Upper lobe of right lung (tissue), 1 donor: ENCODE measurements at places on chromosomes 13 and 19.

GRCh38 chr13:47136504-47136941 lies 239.7 kb upstream of the HTR2A start:
- DNase-seq = no peak

- no peak for DNase-seq
Measured at GRCh38 chr13:95403349-95404140, 102.3 kb upstream of the ABCC4 start.

- no peak for DNase-seq
Measured at GRCh38 chr13:77389625-77390000, 62.7 kb upstream of the MYCBP2 start.

DNA sequence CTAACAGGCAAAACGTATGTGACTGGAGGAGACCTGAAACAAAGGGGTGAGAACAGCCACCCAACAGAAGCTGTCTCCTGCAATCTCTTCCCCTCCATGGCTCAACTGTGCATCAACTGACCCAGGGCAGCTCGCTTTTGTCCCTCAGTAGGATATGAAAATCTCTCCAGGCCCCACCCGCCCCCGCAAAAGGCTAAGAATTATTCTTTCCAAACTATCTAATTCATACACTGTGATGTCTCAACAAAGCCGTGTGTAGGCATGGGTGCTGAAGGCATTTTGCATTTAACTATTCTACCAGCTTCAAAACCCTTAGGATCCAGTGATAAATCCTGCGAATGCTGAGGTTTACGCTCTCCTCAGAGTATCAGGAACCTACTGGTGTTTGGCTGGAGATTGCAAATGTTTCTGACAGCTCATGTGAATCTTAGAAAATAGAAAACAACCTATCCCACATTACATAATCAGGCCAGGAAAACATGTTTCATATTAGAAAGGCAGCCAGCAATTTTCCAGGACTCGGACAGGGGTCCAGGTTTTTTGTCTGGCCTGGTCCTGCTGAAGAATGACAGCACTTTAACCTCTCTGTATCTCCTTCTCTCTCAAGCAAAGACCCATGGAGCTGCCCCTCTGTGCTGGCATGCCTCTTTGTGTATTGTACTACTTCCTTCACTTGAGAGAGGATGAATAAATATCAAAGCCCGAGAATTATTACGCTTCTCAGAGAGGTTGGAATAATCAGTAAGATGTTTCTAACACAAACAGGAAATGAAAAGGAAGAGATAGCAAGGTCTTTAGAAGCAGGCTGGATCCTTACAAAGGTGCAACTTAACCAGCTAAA lies 17.3 kb downstream of the DHRS12 start:
- DNase-seq = no peak
